T-helper 17 cell (primary cell): ENCODE measurements at places on chromosomes 2 and 18. TPM values are rescaled to one million over a fixed set of nuclear protein-coding genes. Genes with fewer than 3 reads are reported as not detected.

Gene SERPINB13
- not detected for total RNA-seq

Gene IAH1
- total RNA-seq: 45.2 TPM

Gene ESPNL
- 0.05 TPM for total RNA-seq

Gene TXNL1
- 39.3 TPM for total RNA-seq

Gene PSMA8
- 0.52 TPM for total RNA-seq

DNA sequence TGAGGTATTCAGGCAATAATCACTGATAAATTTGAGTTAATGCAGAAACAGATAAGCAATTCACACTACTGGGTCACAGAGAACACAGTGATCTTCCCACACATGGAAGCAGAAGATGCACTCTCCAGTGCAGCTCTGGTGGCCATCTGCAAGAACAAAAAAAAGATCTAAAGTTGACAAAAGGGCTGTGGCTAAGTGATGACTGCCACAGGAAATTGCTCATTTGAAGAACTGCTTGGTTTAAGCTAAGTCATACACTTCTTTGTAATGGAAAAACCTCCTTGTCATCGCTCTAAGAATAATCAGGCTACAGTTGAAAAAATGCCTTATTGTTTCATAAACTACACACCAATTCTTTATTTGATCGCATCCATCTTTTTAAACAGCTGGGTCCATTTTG, 115.1 kb downstream of the DTNB start:
- no peaks in the 10 kb centered on the region for H3K36me3 ChIP-seq
- no peak overlapping the region for H3K27ac ChIP-seq
- no peaks in the 10 kb centered on the region for H3K27me3 ChIP-seq
- no peak overlapping the region for H3K4me3 ChIP-seq

- no peaks in the 10 kb centered on the region for H3K27me3 ChIP-seq
- peaks cover 26% of the 10 kb centered on the region for H3K4me1 ChIP-seq
- no peak for DNase-seq
- H3K4me3 ChIP-seq: no peak overlapping the region
Measured at GRCh38 chr2:100647709-100648108, 84.9 kb downstream of the PDCL3 start.

- no peak overlapping the region for H3K27ac ChIP-seq
- H3K36me3 ChIP-seq: no peaks in the 10 kb centered on the region
- no peaks in the 10 kb centered on the region for H3K27me3 ChIP-seq
- no peak overlapping the region for H3K4me3 ChIP-seq
Measured at GRCh38 chr2:38130876-38131275, 54.9 kb upstream of the CYP1B1 start.

DNA sequence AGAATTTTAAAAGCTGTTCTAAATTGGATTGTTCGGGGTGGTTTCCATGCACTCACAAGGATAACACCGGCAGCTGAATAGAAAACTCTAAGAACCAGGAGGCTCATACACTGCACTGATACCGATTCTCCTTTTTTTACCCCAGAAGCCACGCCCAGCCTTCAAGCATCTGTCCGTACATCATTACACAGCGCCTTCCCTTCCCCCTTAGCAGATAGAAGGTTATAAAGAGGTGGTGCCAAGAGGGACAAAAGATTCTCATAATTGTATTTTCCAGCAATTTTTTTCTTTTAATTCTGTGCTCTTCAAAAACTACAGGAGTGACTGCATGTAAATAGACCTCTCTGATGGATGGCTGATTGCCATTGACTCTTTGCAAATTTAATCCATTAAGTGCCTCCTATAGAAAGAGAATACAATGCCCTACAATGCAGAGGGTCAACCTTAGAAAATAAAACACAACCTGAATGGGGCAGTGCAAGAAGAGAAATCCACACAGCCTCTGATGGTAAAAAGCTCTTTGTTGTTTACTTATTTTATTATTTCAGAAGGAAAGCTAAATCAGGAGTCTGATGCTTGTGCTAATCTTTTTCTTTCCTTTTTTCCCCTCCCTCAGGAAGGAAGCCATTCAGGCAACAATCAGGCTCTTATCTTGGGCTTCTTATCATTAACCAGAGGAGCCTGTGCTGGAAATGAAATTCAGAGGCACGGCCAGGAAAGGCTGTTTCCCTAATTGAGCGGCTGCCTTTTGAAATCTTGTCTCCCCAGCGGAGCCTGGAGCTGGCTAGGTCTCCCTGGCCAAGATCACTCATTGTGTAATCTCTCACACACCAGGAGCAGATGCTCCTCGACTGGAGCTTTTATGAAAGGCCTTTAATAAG, 198.9 kb upstream of the NABP1 start:
- H3K4me1 ChIP-seq: no peaks in the 10 kb centered on the region
- H3K27me3 ChIP-seq: no peaks in the 10 kb centered on the region
- H3K36me3 ChIP-seq: no peaks in the 10 kb centered on the region
- no peak overlapping the region for H3K27ac ChIP-seq
